ENCODE measurements at places on chromosomes 1 and 21.

DNA sequence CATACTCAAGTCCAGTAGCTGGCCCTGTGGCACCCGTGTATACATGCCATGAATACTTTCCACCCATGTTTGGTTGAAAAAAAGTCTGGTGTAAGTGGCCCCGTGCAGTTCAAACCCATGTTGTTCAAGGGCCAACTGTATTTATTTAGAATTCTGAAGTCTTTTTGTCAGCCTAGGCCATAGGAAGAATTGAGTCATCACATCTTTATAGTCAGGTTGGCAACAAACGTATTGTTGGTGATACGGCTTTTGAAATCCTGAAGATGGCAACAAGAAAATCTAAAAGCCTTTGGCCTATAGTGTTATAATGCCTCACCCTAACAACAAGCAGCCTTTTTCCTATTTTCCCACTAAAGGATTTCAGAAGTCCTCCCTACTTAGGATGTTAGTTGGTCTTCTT is 363.6 kb downstream of the PLPP3 start:
- no peak for DNase-seq

DNA sequence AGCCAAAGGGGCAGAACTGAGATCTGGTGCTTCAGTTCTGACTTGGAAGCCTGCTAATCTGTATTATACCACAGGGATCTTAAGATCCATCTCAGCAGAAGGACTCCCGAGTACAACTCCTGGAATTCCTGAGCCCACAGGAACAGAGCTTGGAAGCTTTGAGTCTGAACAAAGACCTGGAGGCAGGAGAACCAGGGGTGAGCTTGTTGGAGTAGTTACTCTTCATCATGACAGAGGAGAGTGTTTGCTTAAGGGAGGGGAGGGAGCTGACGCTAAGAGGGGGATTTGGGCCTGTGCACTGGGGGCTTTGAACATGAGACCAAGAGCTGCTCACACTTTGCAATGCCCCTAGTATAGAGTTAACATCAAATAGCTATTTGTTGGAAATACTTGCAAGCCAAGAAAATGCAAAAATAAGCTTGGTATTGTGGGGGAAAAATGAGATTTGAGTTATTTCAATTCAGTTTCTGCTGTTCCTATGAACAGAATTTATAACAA is 41.1 kb upstream of the TRABD2B start:
- no peak for DNase-seq

- DNase-seq: no peak
These were observed 51.7 kb downstream of the COL24A1 start for GRCh38 chr1:86104606-86105532.

DNA sequence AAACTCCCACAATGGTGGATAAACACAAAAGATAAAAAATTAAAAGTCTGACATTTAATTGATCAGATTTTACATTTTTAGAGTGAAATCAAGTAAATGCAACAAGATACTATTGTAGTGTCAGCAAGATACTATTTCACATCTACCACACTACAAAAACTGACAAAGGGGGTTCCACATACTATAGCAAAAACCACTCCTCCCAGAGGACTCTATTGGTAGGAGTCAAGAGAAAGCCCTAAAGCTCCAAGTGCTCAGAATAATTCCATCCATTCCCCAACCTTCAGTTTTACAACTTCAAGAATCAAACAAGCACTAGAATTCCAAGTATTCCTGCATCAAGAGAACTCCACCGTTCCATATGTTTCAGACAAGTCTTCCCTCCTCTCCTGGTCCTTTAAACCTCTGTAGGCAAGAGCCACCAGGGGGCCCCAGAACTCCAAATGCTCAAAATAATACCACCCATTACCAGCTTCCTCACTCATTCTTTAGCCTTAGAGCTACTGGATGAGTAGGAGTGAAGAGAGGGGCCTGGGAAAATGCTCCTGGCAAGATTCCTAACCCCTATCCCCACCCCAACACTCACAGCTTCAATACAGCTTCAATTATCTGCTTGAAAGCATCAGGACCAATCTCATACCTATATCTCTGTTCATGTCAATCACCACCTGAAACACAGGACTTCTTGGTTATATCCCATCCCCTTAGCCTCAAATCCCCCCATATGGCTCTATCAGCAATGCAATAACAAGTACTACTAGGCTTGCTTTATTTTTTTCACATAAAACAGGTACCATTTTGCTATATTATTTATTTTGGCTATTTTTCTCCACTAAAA is 9.9 kb downstream of the TOR1AIP2 start:
- no peak for DNase-seq
